Chondrocyte (in vitro differentiated cells): ENCODE measurements at places on chromosomes 1 and 21. TPM values are rescaled to one million over a fixed set of nuclear protein-coding genes. Genes with fewer than 3 reads are reported as not detected.

DNA sequence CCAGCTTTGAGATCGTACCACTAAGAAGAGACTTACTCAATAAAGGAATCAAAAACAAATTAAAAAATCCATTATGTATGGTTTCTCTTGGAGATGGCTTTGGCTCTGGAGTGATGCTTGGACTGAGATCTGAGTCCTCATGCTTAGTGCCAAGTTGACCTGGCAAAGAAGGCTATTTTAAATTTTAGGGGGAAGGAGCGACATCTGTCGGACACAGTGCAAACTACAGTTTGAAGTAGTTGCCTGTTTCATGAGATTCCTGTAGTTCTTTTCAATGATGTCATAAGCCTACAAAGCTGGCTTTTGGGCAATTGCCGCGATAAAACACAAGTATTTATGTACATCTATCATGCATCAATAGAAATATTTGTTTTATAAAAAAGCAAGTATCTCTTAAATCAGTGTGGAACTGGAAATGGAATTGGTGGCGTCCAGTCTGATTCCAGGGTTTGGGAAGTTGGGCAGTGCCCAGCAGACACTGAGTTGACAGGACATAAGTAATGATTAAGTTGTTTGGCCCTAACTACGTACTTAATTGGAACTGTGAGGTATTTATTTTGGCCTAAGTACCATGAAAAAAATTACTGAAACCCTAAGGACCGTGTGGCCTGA lies 50.0 kb downstream of the TBCE start:
- no peak for DNase-seq

DNA sequence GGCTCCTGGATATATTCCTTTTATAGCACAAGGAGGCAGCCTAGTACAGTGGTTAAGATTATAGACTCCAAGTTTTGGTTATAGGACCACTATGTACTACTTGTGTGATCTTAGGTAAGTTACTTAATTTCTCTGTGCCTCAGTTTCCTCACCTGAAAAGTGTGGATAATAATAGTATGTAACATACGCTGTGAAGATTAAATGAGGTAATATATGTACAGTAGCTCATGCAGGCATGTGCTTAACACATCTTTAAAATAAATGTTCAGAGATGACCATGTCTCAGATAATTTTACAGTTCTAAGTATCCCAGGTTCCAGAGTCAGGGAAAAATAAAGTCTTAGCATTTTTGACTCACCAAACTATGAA lies 55.7 kb upstream of the TRABD2B start:
- no peak for DNase-seq

DNA sequence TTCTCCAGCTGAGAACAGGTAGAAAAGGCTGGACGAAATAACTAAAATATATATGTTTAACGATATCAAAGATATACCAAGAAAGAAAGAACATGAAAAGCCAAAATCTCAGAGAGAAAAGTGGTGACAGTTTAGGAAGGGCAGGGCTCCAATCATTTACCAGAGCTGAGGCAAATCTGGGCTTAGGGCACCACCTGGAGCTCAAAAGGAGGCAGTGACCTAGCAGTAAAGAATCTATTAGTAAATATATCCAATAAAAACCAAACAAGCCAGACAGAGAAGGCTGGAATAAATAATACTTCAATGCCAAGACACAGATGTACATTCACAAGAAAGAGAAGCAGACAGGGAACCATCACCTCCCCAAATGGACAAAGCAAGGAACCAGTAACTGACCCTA lies 43.5 kb downstream of the CHIA start:
- no peak for DNase-seq

GRCh38 chr1:185244015-185244747 lies 72.9 kb downstream of the IVNS1ABP start:
- no peak for DNase-seq

DNA sequence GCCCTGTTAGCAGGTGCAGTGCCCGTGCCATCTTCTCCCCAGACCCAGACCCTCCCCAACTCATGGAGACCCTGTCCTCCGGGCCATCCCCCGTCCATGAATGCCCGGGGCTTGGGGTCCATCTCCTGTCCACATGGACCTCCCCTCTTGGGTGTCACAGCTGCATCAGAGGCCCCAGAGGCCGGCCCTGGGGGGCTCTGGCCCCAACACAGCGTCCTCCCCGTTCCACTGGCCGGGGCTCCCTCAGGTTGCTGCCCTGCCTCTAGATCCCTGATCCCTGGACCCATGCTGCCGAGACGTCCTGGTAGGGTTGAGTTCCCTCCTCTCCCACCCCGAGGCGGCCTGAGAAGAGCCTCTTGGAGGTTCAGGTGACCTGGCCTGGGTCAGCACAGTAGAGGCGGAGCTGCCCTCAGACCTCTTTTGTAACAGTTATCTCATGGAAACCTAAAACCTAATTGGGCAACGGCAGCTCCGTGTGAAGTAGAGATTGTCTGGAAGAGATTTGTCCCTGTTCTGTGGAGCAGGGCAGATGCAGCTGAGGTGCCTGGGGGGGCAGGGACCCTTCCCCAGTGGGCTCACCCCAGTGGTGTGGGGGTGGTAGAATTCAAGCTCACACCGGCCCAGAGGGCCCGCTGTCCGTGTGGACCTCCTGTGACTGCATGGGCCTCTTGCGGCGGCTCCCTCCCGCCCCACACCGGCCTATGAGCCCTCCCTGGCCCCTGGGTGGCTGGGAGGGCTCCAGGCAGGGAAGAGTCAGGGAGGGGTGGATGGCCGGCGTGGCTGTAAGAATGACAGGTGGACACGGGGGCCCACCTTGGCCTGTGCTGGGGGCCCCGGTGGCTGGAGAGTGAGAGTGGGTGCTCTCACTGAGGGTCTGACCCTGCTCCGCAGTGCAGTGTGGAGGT lies 56.1 kb downstream of the SKI start:
- no peak for DNase-seq

GRCh38 chr1:10189659-10190058 lies 20.7 kb upstream of the KIF1B start:
- no peak for DNase-seq

DNA sequence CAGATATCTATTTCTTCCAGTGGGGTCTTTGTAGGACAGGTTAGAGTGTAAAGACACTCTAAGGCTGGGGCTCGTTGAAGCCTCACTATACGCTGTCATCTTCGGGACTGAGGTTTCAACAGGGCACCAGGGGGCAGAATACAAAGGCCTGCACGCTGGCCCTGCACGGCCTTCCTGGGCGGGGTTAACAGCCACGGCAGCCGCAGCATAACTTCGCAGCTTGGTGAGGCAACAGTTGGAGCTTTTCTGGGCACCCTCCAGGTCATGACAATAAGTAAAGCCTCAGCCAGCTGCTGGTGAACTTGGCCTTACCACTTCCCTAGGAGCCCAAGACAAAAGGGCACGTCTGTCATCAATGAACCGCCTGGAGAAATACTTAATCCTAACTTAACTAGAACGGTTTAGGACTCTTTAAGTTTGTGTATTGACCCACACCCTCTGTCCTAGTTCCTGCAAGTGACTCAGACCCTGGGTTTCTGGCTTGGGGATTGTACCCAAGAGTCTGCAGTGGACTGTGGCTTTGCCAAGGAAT lies 2.3 kb upstream of the RUNX1 start:
- no peak for DNase-seq

GRCh38 chr1:230459465-230459864 lies 33.3 kb upstream of the PGBD5 start:
- no peak for DNase-seq

DNA sequence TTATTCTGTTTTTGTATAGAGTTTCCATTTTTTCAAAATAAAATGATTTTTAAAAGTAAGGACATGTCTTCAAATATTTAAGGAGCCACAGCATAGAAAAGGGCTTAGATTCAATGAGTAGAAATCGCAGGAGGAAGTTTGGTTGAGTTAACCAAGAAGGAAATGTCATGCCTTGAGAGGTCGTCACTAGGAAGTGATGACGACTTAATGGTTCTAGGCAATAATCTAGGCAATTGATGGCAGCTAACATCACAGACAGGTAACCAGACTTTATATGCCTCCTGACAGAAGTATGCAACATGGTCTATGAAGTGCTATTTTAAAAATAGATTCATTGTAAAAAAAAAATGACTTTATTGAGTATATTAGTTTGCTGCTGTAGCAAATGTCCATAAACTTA lies 32.1 kb upstream of the TP53BP2 start:
- DNase-seq = no peak

- no peak for DNase-seq
These were observed 873 bp upstream of the PI4KB start for GRCh38 chr1:151327903-151328674.

GRCh38 chr1:71087060-71087459 lies 6.2 kb upstream of the ZRANB2 start:
- no peak for DNase-seq

LYSMD1 gene
- 9.3 to 10.0 TPM (median 9.9 TPM) in 3 replicates for total RNA-seq

WARS2 gene
- 9.0 to 12.4 TPM (median 9.4 TPM) in 3 replicates for total RNA-seq

S100A12 gene
- not detected in 3 replicates for total RNA-seq

CELA2A gene
- total RNA-seq = not detected in 3 replicates

CD1B gene
- total RNA-seq = not detected in 3 replicates

FAM167B gene
- 1.4 to 3.1 TPM (median 2.9 TPM) in 3 replicates for total RNA-seq

MIXL1 gene
- total RNA-seq = 0.17 TPM in 1 of 3 replicates, not detected in the others
